ENCODE measurements at places on chromosomes 1 and 21.

DNA sequence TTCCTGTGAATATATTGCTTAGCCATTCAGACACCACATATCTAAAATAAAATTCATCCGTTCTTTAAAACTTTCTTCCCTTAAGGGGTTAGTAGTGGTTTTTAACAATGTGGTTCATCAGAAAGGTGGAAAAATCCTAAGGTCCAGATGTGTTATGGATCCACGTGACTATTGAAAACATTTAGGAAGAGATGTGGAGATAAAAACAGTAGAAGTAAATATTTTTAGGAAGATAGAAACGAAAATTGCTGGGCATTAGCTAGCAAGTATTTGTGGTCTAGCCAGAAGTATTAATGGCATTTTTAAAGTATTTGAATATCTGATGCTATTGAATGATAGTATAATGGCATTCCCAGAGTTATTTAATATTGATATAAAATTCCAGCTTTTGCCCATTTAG is 180.8 kb downstream of the LTN1 start:
- DNase-seq = no peak

GRCh38 chr1:36108314-36108713 is 16.7 kb downstream of the COL8A2 start:
- DNase-seq = no peak

DNA sequence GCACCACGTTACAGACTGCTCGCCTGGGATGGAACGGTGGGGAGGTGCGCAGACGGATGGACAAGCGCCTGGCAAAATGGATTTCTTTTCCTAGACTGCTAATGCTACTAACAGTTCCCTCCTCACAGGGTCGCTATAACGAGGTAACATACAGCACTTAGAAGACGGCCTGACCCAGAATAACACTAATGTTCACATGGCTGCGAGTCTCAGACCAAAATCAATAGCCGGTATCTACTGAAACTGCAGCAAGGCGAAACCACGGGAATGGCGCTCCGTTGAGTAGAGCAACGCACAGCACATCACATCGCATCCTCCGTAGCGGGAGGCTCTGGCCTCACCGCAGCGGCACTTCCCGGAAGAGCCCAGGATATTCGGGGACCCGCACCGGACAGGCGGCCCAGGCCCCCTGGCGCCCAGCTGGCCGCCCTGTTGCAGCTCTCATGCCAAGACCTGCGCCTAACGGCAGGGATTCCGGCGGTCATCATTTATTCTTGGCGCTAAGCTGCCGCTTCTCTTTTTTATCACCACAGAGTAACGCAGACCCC is 46.6 kb downstream of the VPS26C start:
- DNase-seq = peak; percentile 48

DNA sequence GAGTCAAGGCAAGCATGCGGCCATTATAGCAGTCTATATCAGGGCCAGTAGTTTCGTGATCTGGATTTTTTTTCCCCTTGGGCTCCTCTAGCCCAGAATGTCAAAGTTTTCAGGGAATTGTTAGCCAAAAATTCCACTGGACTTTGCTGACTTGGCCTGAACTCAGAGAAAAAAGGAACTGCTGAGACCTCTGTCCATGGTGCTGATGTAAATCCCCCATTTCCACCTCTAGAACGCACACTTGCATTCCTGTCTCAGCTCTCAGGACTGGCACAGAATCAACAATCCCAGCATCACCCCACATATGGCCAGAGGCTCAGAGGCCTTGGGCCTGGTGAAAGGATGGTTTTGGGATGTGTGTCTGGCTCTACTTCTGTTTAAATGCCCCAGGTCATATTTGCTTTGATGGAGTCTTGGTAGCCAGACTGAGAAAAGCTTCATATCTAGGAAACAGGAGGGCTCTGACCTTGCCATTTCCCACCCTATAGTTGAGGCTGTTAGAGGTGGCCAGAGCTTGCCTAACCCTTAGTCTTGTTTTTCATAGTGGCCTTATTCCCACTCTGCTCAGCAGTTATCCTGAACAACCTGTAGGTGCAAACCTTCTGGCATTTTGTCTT is 16.9 kb upstream of the EFCAB14 start:
- peak; percentile 52 for DNase-seq

GRCh38 chr1:193356249-193356648 is 169.8 kb upstream of the B3GALT2 start:
- no peak for DNase-seq
